ENCODE measurements at places on chromosomes 6 and 20.

DNA sequence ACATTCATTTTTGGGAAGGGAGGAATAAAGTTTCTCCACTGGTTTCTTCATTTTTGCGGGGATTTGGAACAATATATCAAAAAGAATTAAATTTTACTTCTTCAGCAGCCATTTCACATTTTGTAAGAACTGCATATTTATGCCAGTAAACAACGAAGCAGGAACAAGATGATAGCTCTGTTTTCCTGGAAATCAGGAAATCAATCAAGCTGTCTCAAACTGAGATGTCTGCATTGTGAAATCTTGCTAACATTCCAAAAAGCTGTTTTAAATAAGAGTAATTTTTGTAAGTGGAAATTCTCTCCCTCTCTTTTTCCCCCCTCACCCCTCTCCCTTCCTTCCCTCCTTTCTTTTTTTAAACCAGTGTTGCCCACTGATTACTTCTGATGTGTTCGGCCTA lies 20.0 kb downstream of the MAPK13 start:
- DNase-seq: no peak

DNA sequence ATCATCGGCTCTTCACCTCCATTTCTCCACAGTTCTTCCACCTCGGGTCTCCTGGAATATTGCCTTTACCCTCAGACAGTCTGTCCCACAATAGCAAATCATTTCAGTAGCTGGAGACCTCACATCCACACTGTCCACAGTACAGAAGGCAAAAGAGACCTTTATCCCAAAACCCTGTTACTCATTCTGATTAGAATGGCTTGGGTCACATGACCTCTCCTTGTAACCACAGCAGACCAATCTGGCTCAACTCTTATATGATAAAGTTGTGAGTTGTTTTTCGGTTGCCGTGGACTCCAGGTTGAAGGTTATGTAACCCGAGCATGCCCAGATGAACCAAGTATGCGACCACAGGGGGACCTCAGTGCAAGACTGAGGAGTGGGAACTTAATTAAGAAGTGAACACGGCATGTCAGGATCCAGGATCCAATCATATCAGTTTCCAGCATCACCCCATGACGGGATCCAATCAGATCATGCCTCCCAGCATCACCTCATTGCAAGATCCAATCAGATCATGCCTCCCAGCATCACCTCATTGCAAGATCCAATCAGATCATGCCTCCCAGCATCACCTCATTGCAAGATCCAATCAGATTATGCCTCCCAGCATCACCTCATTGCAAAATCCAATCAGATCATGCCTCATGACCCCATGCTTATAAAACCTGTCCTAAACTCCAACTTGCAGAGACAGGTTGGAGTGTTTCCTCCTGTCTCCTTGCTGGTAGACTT lies 68.7 kb downstream of the LY86 start:
- DNase-seq: no peak

DNA sequence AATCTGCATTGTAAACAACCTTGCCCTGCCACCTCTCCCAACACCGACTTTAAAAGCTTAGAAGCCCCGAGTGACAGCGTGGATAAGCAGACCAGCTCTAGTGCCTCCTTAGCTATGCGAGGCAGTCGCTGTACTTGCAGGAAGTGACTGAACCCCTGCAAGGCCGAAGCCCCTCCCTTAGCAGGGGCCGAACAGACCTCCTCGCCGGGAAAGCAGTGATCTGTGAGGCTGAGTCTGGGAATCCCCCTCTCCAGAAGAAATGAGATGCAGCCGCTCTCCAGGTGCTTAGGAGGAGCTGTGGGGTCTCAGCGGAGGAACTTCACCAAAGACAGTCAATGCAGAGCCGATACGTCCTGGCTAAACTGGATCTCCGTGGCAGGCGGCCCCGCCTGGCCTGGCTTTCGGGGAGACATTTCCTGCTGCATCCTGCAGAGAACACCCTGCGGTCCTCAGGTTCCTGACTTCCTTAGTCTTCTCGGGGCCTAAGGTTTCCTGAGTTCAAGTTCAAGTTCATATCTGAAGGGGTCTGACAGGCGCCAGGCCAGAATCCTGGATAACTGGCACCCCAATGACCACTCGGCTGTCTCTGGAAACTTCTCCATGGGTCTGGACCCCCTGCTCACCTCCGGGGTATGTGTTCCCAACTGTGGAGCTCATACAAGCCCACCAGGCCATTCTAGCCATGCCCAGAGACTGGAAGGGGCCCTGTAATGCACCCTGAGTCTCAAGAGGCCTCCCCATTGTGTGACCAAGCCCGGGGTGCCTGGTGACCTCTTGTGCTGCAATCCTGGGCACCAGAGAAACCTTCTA lies 20.4 kb upstream of the FRMD1 start:
- DNase-seq: peak; percentile 89

DNA sequence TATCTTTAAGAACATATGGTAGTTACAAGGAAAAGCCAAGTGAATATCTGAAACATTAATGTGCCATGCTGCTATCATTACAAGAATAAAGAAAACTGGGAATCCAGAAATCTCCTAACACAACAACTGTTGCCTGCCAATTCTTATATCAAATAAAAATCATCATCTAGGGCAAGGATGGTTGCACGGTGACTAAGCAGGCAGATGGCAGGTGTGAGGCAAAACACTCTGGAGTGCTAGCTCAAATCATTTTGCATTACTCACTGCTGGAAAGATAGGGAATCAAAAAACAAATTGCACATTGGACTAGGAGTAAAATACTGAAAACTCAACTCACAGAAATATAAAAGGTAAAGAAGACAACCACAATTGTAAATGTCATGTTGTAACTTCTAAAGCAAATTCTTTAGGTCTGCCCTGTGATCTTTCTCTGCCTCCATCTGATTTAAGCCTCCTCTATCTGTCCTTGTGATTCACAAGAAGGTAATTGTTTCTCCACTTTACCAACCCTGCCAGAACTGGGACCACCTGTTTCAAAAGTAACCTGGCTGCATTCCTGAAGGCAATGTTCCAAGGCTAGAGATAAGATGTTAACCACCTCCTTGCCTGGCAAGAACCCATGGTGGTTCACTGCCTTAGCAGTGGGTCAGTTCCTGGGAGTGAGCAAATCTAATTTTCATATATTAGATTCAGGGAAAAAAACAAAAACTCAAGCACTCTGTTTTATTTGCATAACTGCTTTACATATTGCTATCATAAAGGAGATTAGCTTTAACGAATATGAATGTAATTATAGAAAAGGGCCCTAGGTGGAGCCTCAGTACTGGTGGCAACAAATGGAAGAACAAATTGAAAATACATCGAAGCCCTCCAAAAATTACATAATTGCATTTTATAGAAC lies 33.1 kb upstream of the LCA5 start:
- DNase-seq: peak; percentile 56

- DNase-seq: peak; percentile 71
These were observed 45.2 kb upstream of the OSTM1 start for GRCh38 chr6:108119769-108120141.

DNA sequence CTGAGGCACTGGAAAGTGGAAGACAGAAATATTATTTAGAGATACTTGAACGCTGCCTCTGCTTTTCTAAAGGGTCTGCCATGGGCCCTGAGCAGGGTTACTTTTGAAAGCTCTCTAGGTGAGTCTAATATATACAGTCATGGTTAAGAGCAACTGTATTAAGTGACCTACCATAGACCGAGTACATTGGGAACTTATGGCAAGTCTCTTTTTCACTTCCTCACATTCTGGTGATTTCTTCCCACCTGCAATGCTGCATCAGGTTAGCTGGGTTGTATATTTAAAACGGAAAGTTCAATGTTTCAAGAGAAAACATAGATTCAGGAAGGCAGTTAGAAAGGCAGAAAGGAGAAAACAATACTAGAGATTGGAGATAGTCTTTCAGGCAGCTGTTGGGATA lies 154.7 kb downstream of the PHF3 start:
- DNase-seq: no peak

- no peak for DNase-seq
These were observed 95.0 kb downstream of the PHACTR1 start for GRCh38 chr6:12811519-12811918.

DNA sequence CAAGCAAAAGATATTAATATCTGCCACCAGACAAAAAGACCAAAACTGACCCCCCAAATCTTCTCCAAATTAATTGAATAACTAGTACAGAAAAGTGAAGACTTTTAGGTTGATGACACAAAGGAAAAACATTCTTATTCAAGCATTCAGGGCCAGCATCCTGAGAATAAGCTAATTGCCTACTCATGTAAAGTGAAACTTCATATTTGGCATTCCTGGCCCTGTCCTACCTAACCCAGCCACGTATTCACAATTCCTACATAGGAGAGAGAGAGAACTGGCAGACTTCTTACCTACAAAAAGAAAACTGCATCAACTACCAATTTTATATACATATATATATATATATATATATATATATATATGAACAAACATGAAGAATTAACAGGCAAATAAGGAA lies 4.9 kb upstream of the ASCC3 start:
- DNase-seq: peak; percentile 35

- no peak for DNase-seq
These were observed 796.7 kb downstream of the DHX35 start for GRCh38 chr20:39758876-39759275.

- no peak for DNase-seq
These were observed 63.1 kb downstream of the ASCC3 start for GRCh38 chr6:100818066-100818465.

DNA sequence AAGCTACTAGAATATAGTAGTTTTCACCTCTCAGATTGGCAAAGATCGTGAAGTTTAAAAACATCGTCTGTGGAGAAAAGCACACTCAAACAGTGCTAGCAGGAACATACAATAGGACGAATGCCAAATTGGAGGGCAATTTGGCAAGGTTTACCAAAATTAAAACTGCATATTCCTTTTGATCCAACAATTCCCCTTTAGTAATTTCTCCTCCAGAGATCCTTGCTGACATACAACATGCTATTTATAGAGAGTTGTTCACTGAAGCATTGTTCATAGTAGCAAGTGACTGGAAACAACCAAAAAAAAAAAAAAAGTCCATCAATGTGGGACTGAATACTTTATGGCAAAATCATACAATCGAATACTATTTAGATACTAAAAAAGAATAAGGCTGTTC lies 202.2 kb downstream of the ATXN1 start:
- DNase-seq: no peak

DNA sequence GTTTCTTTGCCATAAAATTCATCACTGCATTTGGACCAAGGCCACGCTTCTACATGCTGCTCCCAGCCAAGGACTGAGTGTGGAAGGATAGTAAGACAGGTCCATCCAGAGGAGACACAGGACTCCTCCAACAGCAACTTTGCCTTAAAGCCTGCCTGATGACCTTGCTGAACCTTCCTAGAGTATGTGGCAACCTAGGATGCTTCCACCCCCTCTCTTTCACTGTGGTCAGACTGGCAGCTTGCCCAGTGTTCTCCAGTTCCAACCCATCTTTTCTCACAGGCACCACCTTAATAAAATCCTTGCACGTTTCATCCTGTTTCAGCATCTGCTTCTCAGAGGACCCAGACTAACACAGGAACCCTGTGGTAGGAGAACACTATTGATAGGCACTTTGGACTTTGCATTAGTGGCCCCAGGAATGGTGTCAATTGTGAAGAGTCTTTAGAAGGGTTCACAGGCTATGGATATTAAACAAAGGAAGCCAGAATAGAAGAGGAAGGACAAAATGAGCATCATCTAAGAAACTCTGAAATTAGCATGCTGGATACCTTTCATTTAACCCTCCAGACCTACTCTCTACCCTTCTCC lies 2.4 kb upstream of the PKHD1 start:
- no peak for DNase-seq

DNA sequence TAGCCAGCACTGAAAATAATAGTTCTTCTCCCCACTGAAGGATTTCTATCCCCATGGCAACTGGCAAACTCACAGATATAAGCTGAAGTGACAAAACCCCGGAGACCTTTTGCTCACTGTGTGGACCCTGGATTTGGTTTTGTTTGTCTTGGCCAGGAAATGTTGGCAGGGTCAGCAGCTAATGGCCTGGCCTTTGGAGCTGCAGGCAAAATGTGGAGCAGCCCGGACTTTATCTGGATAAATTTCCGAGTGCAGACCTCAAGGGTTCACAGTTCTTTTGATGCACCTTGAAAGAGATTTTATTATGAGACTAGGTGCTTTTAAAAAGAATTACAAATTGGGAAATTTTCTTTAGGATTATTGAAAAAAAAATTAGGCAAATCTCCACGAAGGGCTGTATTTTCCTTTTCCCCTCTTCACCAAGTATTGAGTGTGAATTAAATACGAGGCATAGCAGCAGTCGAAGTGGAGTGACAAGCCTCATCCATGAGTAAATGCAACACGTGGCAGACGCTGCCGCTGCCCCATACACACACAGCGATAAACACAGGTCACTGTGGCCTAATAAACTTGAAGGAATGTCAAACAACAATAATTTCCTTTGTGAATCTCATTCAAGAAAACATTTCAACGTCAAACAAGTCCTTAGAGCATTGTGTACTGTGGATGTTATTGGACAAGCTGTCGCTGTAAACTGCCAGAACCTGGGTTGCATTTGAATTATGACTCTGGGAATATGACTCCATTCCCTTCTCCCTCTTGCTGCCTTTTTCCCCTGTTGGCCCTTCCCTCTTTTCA lies 35.1 kb upstream of the CCN6 start:
- DNase-seq: no peak

All from H7 (cell line).